ENCODE measurements at places on chromosomes 1 and 21.

- no peak for DNase-seq
Measured at GRCh38 chr1:198811449-198811848, 172.6 kb downstream of the PTPRC start.

- peak; percentile 35 for DNase-seq
Measured at GRCh38 chr1:153355445-153356071, 2.1 kb upstream of the S100A9 start.

GRCh38 chr1:65979136-65980044 is 186.7 kb downstream of the PDE4B start:
- no peak for DNase-seq

GRCh38 chr1:61071205-61072130 is 10.9 kb upstream of the NFIA start:
- DNase-seq, result no peak

- DNase-seq, result no peak
Measured at GRCh38 chr1:206582971-206583706, 29.1 kb downstream of the EIF2D start.

GRCh38 chr1:150760013-150760412 is 5.6 kb downstream of the CTSS start:
- DNase-seq, result no peak

DNA sequence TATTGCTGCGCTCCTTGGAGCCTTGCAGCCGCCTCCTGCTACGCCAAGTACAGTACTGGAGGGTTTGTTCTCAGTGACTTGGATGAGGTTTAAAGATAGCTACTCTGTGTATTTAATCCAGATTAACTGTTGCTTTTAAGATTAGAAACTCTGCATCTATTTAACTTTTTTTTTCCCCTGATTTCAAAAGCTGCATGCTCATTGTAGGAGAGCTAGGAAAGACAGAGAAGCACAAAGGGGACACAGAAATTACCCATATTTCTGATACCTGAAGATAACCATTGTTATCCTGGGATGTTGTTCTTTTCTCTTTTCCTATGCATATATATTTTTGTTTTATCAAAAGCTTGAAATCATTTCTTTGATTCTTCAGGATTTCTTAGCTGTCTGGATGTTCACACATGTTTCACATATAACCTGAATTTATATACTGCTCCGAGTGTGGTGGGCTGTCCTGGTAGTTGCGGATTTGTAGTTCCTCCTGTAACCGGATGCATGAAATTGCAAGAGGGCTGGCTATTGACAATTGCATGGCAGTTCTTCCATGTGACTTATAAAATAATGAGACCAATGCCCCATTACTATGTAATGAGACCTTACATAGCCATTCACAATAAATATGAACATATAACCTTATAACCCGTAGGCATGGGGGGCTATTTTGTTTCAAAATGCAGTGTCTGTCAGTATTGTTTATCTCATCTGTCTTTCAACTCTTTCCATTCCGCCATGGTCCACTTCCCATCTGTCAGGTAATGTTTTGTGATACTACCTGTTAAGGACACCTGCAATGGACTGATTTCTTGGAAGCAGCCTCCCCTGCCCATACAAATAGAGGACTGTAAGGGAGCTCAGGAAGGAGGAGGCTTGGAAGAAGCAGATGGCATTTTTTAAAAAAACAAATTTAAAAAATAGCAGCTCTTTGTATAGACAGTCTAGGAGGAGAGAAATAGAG is 1.4 kb downstream of the RAVER2 start:
- no peak for DNase-seq

GRCh38 chr21:27820342-27820741 is 853.5 kb upstream of the ADAMTS5 start:
- no peak for DNase-seq

GRCh38 chr1:41390166-41390565 is 28.9 kb downstream of the FOXO6 start:
- DNase-seq, result no peak

DNA sequence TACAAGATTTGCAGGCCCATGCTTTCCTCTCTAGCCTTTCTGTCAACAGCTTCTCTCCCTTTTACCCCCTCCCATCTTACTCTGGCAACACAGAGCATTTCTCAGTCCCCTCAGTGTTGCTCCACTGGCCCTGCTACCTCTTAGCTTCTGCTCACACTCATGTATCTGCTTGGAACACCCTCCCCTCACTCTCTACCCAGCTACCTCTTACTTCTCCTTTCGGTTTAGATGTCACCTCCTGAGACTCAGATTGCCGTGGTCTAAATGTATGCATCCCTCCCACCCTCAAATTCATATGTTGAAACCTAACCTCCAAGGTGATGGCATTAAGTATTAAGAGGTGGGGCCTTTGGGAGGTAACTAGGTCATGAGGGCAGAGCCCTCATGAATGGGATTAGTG is 80.1 kb downstream of the FOXD2 start:
- no peak for DNase-seq

GRCh38 chr21:26405735-26406361 is 167.2 kb downstream of the CYYR1 start:
- DNase-seq, result no peak

GRCh38 chr1:229432905-229433304 is 989 bp downstream of the ACTA1 start:
- DNase-seq, result no peak

- DNase-seq, result no peak
Measured at GRCh38 chr1:203143641-203144040, 16.1 kb downstream of the ADORA1 start.

DNA sequence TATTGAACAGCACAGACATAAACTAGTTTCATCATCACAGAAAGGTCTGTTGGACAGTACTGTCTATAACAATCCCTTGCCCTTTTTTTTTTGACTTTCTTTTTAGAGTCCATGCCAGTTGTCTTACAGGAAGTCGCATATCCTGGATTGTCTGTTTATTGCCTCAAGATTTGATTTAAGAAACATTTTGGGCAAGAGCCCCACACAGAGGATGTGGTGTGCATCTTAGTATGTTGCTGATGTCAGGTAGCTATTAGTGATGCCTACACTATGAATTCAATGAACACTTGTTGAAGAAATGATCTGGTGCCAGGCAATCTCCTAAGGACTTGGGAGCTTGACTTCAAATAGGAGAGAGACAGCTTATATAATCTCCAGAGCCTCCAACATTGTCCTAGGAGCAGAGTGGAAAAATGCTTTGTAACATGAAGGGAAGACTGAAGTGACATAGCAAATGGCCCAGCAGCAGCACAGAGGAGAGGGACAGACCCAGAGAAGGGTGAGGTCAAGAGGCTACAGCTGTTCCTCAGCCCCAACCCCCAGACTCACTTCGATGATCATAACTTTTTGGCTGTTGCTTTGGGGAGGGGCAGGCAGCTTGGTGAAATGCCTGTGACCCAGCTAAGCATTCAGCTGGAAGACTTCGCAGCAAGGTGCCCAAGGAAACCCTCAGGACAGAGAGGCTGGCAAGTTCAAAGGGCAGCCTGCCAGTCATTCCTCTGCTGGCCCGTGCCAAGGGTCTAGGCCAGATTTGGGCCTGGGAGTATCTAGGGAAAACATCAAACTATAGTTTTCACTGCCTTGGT is 7.5 kb upstream of the RAB29 start:
- DNase-seq, result no peak

- no peak for DNase-seq
Measured at GRCh38 chr1:246617156-246617555, 50.9 kb downstream of the CNST start.

GRCh38 chr1:164563721-164564360 is 4.9 kb downstream of the PBX1 start:
- DNase-seq, result no peak

DNA sequence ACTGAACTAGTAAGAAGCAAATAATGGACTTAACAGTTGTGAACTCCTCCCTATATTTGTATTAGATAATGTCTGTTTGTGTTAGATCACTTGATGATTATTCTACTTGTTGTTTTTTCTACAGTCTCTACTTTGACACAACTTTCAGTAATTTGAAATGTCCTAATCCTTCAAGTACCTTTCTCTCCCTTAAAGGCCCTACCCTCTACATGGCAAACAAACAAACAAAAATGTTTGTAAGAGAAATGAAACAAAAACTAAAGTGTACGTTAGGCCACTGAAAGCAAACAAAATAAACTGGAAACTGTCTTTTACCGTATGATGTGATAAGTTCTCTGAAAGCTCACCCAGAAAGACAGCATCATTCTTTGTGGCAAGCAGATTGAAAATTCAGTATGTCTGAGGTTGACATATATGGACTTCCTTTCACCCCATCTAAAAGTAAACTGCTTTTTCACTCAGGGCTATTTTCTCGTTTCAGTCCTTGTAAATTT is 255.9 kb upstream of the SNX7 start:
- DNase-seq, result no peak

- no peak for DNase-seq
Measured at GRCh38 chr1:15627343-15627988, 10.2 kb downstream of the DDI2 start.

All from NCI-H774 (cell line).